ENCODE measurements at places on chromosomes 12 and 14.

- no peak for DNase-seq
These were observed 39.9 kb downstream of the DNAI7 start for GRCh38 chr12:25155022-25155576.

DNA sequence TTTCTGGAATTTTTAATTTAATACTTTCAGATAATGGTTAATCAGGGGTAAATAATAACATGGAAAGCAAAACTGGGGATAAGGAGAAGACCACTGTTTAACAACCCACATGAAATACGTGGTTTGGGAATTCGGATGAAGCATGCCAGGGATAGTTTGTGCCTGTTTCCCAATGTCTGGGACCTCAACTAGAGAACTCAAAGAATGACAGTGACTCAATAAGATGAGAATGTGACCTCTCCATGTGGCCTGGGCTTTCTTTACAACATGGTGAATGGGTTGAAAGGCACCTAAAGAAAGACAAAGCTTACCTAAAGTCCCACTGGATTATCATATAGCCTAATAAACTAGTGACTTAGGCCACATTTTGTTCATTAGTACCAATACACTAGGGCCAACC is 460.3 kb upstream of the LRFN5 start:
- DNase-seq = no peak

DNA sequence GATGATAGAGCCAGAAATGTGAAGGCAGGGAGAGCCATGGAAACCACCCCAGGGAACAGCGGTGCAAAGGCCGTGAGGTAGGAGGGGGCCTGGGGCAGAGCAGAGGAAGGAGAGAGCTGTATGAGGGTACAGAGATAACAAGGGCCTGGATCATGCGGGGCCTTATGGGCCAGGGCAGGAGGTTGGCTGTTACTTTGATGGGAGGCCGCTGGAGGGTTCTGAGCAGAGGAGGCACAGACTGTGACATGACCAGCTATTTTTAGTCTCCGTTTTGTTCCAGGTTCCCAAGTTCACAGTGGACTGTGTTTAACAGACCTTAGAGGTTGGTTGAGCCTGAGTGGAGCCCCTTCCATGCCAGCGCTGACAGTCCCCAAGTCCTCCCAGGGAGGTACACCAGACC is 118.6 kb downstream of the GCH1 start:
- DNase-seq = no peak

GRCh38 chr14:30610787-30611343 is 11.3 kb upstream of the SCFD1 start:
- no peak for DNase-seq

DNA sequence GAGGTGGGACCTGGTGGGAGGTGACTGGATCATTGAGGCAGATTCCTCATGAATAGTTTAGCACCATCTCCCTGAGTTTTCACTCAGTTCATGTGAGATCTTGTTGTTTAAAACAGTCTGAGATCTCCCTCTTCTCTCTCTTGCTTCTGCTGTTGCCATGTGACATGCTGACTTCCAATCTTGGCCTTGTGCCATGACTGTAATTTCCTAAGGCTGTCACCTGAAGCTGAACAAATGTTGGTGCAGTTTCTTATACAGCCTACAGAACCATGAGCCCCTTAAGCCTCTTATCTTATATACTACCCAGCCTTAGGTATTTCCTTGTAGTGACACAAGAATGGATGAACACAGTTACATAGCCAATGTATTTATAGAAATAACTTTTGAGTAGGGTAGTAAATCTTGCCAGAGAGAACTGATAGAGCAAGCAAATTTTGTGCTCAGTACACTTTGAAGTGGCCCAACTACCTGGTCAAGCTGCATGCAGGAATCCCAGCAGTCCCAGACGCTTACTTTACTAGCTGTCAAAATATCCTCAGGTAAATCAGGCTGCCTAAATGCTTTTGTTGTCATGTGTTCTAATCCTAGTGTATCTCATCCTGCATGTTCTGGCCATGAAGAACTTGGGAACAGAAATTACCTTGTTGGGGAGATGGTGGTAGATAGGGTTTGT is 445.6 kb upstream of the MIS18BP1 start:
- DNase-seq = no peak

DNA sequence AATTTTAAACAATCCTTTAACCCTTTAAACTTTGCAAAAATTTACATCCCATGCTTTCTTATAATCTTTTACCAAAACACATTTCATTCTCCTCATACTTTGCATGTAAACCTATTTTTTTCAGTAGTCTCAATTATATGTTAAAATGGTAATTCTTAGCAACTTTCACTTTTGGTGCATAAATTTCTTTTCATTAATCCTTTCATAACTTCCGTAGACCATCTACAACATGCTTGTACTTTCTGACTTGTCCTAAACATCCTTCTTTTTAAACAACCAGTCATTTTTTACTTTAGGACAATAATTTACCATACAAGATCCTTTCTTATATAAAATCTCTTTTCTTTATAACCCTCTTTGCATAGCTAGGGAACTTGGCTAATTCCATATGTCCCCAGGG is 19.5 kb downstream of the CCDC91 start:
- no peak for DNase-seq

DNA sequence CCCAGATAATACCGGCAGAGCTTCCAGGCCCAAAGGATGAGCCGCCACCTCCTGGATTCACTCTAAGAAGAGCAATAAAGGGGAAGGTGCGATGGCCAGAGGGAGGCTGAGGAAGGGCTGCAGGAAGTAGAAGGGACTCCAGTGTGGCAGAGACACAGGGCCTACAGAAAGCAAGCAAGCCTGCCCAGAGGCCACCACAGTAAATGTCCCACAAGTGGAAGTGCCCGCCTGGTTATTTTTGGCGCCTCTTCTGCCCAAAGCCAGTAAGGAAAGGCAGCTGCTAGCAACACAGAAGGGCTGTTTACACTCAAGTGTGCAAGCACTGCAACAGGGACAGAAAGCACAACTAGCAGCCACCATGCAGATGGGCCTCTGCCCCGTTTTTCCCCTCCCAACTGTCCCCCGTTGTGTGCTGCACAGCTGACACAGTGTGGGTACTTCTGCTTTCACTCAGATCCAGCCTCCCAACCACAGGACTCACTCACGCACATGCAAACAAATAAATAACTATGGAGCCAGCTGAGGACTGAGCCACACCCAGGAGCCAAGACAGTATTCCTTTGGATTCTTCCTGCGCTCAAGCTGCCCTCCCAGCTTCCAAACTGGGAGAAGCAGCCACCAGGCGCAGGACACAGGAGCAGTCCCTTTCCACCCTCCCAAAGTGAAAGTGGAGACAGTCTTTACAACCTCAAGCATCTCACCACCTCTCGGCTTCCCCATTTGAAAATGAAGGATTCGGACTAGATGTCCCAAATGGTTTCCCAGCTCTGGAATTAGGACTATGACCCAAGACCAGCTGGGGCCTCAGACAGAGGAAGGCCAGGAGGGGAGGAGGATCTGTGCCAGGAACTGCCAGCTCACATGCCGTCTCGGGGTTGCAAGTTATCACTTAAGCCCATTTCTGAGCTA is 40.0 kb upstream of the PNMA1 start:
- DNase-seq = no peak

DNA sequence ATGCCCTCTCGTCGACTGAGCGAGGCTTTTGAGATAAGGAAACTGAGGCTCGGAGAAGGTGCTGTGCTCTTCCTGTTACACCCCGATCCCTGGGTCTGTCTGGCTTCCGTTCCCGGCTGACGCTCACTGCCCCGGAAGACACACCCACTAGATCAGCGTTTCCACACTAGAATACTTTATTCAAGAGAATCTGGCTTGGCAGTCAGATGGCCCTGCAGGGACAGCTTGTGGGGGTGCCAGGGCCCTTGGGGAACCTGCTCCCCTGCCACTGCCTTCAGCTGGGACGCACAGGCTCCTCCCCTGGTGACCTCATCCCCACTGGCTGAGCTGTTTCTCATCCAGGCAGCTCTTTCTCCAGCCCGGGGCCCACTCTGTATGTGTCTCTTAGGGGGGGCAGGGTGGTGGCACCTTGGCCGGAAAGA is 13.7 kb downstream of the PGF start:
- DNase-seq = peak; percentile 27

- no peak for DNase-seq
These were observed 2.8 kb upstream of the CNIH1 start for GRCh38 chr14:54443981-54444380.

- DNase-seq = no peak
These were observed 11.7 kb downstream of the KLRD1 start for GRCh38 chr12:10319388-10319787.

DNA sequence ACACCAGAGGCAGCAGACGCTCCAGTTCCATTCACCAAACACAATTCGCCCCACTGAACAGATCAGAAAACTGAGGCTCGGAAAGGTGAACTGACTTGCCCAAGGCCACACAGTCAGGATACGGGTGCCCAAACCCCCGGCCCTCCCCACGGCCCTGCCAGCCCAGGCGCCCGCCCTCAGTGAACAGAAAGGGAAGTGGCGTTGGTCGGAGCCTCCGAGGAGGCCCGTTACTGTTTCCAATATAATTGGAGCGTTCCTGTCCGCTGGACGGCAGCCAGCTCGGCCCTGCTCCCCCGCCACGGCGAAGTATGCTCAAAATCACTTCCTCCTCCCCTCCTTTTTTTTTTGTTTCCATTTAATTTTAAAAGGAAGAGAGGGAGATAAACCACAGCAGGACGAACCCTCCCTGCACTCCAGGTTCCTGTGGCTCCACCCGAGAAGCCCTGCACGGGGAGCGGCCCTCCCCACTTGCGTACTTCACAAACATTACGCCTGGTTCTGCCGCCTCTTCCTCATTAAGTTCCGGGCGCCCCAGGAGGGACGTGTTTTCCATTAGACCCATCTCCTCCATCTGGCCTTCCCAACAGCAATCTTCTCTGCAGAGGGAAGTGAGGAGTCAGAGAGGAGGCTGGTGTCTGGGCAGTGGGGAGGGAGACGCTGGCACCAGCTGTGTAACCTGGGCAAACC is 61.1 kb downstream of the NCOR2 start:
- DNase-seq = no peak

- DNase-seq = no peak
These were observed 281.1 kb downstream of the AACS start for GRCh38 chr12:125346362-125346761.

DNA sequence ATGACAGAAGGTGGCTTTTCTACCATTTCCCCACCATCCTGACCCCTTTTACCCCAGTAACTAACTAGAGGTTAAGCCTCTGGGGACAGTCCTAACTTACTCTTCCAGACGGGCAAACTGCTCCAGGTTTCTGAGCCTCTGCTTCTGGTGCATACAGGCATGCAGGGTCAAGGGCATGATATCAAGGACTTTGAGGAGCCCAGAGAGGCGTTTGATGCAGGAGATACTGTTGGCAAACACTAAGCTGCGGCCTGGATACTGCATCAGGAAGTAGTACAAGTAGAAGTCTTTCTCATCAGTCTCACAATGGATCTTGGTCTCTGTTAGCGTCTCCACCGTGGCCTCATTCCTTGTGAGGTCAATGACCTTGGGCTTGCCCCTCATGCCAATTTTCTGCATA is 21.0 kb downstream of the DDX24 start:
- DNase-seq = no peak

- no peak for DNase-seq
These were observed at the start of gene BRI3BP for GRCh38 chr12:124993626-124994436. BRI3BP (plus strand) TSS chr12:124993645; CDS start chr12:124993791, 146 bp downstream.

GRCh38 chr12:121132601-121133481 is at the start of gene P2RX7:
P2RX7 (plus strand) TSS chr12:121132876; CDS start chr12:121132971, 95 bp downstream.
- DNase-seq = no peak

- no peak for DNase-seq
These were observed 525.4 kb downstream of the GALC start for GRCh38 chr14:87467578-87467977.

- no peak for DNase-seq
These were observed 135.0 kb upstream of the MYL2 start for GRCh38 chr12:111055181-111055880.

GRCh38 chr12:75322464-75322863 is 7.7 kb downstream of the CAPS2 start:
- no peak for DNase-seq
